Fibroblast of skin of right biceps (primary cell): ENCODE measurements at places on chromosomes 12 and 14.

- no peak for DNase-seq
Measured at GRCh38 chr12:27013611-27014084, 536 bp downstream of the TM7SF3 start.

DNA sequence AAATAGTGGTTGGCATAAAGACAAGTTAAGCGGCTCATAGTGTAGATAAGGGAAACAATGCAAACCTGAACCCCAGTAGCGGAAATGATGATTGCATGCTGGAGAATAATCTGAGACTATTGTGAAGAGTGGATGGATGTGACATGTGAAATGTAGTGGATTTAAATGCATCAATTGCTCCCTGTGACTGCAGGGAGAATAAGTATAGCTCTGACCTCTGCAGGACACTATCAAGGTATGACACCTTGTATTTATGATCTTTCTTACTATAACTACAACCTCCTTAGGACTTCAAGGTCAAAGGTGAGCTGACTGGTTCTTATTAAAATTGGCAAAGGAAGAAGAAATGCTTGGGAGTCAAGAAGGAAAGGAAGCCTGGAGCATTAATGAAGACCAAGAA lies 285.6 kb downstream of the GRIN2B start:
- DNase-seq, result no peak

GRCh38 chr12:95458761-95459160 lies 15.2 kb upstream of the METAP2 start:
- no peak for DNase-seq

DNA sequence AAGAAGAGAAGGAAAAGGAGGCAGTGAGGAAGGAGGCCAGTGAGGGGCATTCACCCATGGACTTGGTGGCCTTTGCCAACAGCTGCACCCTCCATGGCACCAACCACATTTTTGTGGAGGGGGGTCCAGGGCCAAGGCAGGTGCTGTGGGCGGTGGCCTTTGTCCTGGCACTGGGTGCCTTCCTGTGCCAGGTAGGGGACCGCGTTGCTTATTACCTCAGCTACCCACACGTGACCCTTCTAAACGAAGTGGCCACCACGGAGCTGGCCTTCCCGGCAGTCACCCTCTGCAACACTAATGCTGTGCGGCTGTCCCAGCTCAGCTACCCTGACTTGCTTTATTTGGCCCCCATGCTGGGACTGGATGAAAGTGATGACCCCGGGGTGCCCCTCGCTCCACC lies 11.4 kb upstream of the SMARCD1 start:
- no peak for DNase-seq

- no peak for DNase-seq
Measured at GRCh38 chr14:74204491-74204890, 34.8 kb upstream of the VSX2 start.
